ENCODE measurements at places on chromosomes 5 and 9.

- no peak for DNase-seq
These were observed 95.0 kb downstream of the MUSK start for GRCh38 chr9:110763568-110763967.

DNA sequence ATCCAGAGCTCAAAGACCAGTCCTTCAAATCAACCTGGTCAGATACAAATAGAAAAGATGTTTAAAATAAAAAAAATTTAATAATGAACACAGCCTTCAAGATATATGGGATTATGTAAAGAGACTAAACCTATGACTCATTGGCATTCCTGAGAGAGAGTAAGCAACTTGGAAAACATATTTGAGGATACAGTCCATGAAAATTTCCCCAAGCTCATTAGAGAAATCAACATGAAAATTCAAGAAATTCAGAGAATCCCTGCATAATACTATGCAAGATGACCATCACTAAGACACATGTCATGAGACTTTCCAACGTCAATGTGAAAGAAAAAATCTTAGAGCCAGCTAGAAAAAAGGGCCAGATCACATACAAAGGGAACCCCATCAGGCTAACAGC lies 512.9 kb upstream of the PTGER4 start:
- no peak for DNase-seq

DNA sequence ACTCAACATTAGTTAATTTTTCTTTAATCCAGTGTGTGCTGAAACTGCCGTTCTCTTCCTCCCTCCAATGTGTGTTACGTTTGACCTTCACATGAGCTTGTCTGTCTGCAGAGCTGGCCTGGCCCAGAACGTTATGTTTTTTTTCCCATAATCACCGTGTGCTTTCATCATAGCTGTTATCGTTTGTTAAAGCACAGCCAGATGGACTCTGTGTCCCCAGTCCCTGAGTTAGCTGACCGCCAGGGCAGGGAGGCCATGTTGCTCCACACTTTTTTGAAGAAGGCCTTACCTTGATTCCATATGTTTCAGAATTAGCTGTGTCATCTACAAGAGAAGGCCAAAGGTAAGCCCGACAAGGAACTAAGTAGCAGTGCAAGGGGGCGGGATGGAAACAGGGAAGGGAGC lies 55.7 kb downstream of the HSD17B3 start:
- DNase-seq, result no peak

- DNase-seq, result no peak
These were observed 30.8 kb downstream of the TJP2 start for GRCh38 chr9:69204849-69205248.

DNA sequence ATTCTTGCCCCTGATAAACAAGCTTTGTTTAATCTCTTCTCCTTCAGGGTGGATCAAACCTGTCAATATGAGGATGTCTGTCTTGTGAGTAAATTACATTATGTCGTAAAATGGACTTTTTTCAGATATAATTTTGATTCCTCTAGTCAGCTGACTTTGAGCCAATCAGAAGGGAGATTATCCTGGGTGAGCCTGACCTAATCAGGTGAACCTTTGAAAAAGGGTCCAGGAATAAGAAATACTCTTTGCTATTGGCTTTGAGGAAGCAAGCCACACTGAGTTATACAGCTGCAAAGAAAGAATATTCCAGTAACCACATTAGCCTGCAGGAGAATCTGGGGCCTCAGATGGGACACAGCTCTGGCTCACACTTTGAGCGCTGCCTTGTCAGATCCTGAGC lies 304.3 kb upstream of the ARRDC3 start:
- no peak for DNase-seq

GRCh38 chr9:129889941-129890717 lies 54.9 kb downstream of the USP20 start:
- DNase-seq, result no peak

DNA sequence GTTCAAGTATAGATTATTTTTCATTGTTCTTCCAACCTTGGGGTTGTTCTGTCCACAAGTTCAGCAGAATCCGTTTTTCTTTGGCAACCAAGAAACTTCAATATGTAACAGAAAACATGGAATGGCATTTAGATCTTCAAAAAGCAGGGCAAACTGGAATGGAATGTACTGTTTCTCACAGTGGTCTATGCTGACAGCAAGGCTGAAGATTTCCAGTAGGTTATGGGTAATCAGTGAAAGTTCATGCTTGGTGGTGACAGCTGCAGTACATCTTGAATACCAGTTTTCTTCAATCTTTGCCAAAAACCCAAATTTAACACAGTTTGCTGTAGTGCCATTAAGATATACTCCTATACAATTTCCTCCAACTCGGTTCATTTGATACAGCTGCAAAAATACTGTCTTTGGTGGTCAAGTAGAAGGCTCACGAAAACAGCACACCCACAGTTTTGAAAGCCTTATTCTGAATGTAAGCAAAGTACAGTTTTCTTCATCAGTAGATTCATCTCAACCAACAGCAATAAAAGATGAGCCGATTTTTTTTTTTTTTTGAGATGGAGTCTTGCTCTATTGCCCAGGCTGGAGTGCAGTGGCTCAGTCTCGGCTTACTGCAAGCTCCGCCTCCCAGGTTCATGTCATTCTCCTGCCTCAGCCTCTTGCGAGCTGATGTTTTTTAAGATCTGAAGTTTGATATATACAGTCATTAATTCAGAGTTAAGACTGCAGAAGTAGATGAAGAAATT lies 4.9 kb downstream of the TRIM52 start:
- DNase-seq, result no peak

- DNase-seq, result no peak
These were observed 44.5 kb downstream of the DAPK1 start for GRCh38 chr9:87542141-87542540.

GRCh38 chr5:58081435-58081834 lies 378.5 kb downstream of the PLK2 start:
- DNase-seq, result no peak

GRCh38 chr5:35304291-35304690 lies 74.0 kb upstream of the PRLR start:
- no peak for DNase-seq

DNA sequence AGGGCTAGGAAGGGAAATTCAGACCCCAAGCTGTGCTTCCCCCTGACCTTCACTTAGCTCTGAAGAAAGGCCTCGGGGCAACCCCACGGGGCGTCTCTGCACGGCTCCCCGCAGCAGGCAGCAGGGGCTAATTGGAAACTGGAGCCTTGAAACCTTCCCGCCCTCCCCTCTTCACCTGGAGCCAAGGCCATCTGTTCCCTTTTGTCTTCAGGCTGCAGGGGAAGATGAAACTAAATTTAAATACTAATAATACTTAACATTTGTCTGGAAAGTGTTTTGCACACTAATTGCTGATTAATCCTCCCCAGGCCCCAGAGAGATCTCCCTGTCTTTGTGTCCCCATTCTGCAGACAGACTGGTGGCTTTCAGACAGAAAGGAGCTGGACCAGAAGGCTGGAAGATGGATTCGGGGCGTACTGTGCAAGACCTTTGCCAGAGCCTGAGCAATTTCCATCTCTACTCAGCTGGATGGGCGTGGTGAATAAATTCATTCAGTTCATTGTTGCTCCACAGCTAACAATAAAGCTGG lies 34.1 kb upstream of the CPLX2 start:
- no peak for DNase-seq
